ENCODE measurements at places on chromosomes 12 and 14. TPM values are rescaled to one million over a fixed set of nuclear protein-coding genes. Genes with fewer than 3 reads are reported as not detected.

The CCDC59 gene
- 39.8 TPM for total RNA-seq

The CIPC gene
- total RNA-seq = 20.3 TPM

DNA sequence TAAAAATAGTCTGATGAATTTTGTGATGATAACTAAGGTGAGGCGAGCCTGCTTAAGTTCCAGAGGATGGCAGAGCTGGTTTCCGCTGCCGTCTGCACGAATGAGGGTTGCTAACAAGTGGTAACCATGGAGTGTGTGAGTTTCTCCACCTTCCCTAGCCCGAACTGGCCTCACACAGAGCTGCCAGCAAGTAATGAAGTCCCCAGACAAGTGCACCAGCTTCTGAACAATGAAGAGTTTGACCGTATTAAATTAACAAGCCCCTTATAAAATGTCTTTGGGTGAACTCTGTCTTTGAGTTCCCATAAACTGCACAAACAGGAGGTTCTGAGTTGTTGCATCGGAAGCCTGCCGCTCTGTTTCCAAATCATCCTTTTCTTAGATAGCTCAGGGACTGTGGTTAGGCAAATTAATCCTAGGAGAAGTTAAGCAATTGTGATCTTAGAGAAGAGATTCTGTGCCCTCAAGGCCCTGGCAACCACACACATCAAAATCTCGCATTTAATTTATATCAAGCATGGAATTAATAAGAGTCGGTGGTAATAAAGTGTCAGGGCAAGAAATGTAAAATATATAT lies 274.1 kb upstream of the DAAM1 start:
- H3K27me3 ChIP-seq = no peaks in the 10 kb centered on the region
- no peak for DNase-seq
- no peaks in the 10 kb centered on the region for H3K4me1 ChIP-seq
- H3K27ac ChIP-seq = no peak overlapping the region
- no peaks in the 10 kb centered on the region for H3K36me3 ChIP-seq

The RGS6 gene
- not detected for total RNA-seq

DNA sequence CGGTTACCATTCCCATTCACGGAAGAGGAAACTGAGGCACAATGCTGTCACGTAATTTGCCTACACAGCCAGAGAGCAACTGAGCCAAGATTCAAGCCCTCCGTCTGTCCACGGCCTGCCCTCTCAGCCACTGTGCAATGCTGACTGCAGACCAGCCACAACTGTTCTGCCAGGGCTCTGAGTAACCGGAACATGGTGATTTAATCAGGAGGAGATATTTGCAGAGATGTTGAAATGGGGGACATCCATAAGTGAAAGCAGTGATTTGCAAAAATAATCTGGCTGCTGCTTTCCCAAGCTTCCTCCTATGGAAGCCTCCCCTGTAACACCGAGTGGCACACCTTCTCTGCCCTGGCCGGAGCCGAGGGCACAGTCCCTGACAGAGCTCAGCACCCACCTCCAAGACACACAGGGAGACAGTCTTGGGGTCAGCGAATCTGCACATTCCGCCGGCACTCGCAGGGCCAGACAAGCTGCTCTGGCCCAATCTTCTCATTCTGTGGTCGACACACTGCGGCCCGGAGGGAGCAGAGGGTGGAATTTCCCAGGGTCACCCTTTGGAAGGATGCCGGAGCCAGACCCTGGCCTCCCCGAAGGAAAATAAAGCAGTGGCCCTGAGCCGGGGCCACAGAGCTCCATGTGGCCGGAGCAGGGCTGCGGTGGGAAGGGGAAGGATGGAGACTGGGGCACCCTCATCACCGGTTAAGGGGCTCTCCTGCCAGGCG lies 158.2 kb upstream of the DIO3 start:
- H3K27me3 ChIP-seq = no peaks in the 10 kb centered on the region
- no peaks in the 10 kb centered on the region for H3K36me3 ChIP-seq
- H3K27ac ChIP-seq = no peak overlapping the region
- no peaks in the 10 kb centered on the region for H3K4me1 ChIP-seq
- no peak overlapping the region for H3K4me3 ChIP-seq
